Colonic mucosa (tissue), 4 donors: ENCODE measurements at places on chromosomes 16 and 17. TPM values are rescaled to one million over a fixed set of nuclear protein-coding genes. Genes with fewer than 3 reads are reported as not detected.

DNA sequence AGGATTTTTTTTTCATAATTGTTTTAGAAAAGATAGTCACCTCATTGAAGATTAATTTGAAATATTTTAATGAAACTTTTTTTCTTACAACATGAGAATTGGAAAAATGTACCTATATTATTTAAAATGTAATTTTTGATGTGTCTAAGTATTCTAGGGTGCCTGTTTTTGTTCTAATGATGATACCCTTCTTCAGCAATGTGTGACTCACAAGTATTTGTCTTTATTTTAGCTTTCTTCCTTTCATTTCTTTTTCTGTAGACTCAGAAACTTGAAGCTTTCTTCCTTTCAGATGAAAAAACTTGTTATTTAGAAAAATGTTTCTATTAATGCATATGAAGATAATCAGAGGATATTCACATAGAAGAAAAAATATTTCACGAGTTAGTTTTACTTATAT lies 231.8 kb downstream of the BCAS3 start:
- no peak for DNase-seq

DNA sequence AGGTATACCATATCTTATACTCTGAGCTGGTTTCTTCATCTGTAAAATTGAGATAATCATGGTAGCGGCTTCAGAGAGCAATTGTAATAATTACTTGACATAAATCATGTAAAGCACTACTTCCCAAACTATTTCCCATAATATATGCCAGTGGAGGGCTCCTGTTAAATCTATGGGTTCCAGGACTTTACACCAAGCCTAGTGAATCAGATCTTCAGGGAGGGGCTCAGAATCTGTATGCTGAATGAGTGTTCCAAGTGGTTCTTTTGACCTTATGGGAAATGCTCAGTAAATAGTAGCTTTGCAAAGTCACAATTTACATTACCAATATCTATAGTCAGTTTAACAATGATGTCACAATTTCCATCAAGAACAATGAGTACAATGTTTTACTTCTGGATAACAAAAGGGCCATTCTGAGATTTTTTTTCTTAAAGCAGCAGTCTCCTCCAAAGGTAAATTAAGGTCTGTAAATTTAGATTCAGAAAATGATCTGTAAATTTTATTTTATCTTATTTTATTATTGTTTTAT lies 50.9 kb upstream of the NLK start:
- DNase-seq, result no peak

DNA sequence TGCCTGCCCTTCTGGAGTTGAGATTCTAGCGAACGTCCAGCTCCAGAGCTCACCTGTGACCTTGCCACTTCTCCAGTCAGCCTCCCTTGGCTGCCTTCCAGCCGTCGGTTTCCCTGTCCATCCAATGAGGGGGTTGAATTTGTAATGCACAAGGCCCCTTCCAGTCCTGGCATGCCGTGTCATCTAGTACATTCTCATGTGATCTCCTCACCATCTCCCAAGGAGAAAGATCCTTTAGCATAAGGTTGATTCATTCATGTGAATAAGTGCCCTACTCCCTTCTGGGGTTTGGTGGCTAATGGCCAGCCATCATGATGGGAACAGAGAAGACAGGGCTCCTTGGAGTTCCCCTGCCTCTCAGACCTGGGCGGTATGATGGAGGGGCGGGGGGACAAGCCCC lies 18.9 kb upstream of the ABCC3 start:
- DNase-seq, result no peak

DNA sequence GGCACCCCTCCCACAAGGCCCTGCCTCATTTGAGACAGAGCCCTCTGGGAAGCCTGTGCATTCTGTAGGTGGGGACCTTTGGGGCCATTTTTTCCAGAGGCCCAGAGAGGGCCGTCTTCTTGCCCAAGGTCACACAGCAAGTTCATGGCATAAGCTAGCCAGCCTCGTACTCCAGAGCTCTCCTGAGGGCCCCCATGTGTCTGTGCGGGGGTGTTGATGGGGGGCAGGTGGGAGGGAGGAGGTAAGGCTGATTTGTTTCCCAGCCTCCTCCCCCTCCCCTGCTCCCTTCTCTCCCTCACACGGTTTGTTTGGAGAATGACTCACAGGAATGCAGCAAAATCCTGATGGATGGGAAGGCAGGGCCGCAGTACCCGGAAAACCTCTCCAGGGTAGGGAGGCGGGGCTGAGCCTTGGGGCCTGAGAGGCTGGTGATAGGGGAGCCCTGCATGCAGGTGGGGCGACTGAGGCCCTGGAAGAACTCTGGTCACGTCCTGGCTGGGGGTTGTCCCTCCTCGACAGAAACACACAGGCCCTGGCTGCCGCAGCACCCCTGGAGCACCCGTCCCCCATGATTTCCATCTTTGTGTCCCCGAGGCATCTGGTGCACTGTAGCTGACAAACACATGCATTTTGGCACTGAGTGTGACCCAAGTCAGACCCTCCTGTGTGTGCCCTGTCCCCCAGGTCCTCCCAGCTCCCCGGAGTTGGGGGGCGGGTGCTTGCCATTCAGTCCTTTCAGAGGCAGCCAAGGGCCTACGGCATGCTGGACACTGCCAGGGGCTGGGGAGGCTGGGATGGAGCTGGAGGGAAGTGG lies 29.7 kb downstream of the RAI1 start:
- peak; percentile 91 for DNase-seq

DNA sequence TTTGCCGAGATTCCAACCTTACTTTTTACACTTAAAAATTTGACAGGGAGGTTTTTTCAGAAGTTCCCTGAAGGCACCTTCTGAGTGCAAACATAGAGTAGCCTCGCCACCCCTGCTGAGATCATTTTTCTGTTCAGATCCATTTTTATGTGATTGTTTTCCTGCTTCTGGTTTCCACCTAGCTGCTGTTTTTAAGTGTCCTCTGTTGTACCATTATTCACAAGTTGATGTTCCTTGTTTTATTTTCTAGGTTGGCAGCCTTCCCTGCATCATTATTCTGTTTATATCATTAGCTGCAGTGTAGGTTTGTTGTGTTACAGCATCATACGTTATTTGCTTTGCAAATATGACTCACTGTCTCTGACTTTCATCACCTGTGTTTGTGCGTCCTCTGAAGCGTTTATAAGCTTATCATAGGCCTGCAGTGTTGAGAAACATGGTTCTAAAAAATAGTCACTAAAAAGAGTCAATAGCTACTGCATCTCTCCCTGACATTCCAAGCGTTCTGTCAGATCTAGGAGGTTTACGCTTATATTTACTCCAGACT lies 116.9 kb upstream of the CLEC3A start:
- DNase-seq, result no peak

Gene SULT1A3
- 47.8 TPM for total RNA-seq

Gene COA3
- total RNA-seq, result 219 TPM

Gene OR1F1
- not detected for total RNA-seq

Gene CES4A
- total RNA-seq, result 7.8 TPM

Gene TP53TG3F
- not detected for total RNA-seq
